ENCODE measurements at places on chromosomes 4 and X.

- peak; percentile 26 for DNase-seq
These were observed 60.9 kb downstream of the BMP15 start for GRCh38 chrX:50971395-50971794.

- DNase-seq, result peak; percentile 88
These were observed 9.2 kb upstream of the SORCS2 start for GRCh38 chr4:7183161-7183560.

DNA sequence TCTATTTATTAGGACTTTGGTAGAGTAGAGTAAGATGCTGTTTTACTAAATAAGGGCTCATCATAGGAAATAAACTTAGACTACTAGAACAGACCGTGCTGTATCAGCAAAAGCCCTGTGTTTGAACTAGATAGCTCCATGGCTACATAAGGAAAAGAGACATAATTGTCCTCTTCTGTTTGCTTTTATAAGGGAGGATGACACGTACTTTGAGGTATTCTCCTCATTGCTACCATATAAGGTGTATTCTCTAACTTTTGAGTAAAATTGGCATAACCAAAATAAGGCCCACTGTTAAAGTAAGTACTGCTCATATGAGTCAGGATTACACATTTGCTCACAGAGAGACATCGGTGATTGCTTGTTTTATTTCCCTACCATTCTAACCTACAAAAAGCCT, 64.3 kb downstream of the PDLIM5 start:
- DNase-seq, result no peak

DNA sequence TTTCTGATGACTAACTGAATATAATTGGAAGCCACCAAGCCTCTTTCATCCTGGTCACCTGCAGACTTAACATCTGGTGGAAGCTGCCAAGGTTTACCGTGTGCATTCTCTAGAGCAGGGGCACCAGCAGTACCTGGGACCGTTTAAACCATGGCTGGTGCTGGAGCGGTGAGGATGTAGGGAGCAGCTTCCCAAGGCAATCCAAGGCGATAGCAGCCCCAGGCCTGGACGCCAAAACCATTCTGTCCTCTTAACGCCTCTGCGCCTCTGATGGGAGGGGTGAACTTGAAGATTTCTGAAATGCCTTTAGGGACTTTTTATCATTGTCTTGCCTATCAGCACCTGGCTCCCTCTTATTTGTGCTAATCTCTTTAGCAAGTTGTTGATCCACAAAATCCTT, 37.3 kb upstream of the SPANXN2 start:
- DNase-seq, result no peak

GRCh38 chrX:130637591-130637990, 235.8 kb downstream of the RBMX2 start:
- DNase-seq, result no peak

All from activated CD4-positive, alpha-beta T cell treated with anti-CD3 and anti-CD28 coated beads, Interleukin-10, Interleukin-2, amounts not matched to agents 100 ng/mL and 50 ng/mL, durations not matched to agents 16 hours and 8 hours (primary cell).